ENCODE measurements at places on chromosomes 5 and 9.

DNA sequence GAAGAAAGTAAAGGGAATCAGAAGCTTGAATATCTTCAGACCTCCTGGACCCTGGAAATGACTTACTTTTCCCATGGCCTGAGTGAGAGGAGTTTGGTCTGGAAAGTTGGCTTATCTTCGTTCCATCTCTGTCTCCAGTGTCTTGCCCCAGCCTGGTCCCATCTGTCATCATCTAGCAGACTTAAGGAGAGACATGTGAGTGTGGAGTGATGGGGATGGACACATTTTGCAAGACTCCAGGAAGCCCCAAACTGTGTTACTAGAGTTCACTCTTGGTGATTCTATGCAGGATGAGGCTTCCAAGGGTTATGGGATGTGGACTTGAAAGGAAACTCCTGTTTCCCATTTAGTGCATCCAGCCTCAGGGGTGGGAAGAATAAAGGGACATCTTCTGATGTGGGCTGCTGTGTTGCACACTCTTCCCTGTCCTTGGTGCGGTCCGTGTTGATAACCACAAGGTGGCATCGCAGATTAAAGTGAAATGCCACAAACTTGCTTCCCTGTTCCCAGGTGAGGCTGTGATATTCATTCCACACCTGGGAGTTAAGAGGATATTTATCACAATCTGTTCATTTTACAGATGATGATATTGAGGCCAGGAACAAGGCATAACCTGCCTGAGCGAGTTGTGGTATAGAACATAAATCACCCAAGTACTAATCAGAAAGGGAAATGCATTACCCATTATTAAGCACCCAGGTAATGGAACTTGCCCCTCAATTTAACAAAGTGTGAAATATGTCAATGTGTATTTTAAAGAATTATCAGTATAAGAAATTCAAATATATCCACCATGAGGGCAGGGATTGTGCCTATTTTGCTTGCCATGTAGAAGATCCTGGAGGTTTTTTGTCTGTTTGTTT, 269.9 kb upstream of the PAPPA start:
- peak; percentile 44 for DNase-seq

- DNase-seq: no peak
Measured at GRCh38 chr9:104386013-104386412, 118.0 kb upstream of the OR13F1 start.

DNA sequence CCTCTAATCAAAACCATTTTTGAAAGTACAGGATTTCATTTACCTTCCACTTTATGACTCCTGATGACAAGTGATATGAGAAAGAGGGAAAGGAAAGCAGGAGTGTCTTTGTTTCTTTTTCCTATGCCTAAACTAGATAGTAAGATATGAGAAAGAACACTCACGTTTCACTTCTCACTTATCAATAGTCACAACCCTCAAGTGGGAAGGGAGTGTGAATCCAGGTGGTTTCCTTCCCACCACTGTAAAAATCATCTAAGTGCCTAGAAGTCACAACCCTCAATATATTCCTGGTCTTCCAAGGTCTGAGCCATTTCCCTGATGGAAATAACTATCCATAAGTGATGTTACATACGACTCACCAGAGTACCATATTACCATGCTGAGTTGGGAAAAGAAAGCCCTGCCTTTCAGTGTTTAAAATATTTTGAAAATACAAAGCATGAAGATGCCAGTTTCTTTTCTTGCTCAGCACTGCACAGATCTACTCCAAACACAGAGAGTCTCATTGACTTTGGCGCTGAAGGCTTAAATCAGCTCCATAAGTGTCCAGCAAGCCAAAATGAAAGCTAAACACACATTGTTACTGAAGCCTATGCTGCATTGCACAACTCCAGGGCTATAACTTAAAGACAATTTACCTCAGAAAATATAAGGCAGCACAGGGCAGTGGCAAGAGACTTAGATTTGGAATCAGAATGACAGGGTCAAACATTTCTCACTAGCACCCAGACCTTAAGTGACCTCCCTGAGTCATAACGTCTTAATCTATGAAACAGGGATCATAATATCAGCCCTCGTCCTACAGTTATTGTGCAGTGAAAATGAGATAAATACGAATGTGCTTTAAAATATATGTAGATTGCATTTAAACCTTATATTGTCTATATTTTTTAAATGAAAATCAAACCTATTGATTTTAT, 301.2 kb downstream of the KIAA0825 start:
- DNase-seq: no peak

DNA sequence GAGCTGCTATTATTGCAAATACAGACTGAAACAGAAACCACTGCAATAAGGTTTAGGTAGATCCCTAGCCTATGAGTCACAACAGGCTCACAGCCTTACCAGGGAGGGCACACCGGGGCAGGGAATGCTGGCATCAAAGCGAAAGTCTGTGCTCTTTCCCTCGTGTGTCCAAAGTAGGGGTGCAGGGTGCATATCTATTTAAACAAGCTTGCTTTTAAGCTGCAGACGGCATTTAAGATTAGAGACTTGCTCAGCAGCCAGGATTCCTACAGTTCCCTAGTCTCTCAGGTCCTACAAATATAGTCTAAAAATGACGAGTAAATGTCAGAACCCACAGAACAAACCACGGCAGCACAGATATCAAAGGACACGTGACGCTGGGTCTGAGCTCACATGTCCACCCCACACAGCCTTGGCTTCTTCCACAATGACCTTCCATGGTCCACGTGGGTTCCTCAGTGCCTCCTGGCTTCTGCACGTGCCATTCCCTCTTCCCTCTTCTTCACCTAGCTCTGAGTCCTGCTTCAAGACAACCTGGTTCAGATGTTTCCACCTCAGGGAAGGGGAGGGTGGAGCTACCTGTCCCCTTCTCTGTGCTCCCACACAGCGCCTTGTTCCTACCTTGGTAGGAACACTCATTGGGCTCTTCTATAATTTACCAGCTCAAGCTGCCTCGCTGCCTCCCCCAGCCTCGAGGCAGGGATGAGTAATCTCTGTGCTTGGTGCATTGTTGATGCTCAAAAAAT, 193.2 kb downstream of the MAPKAP1 start:
- DNase-seq: no peak

DNA sequence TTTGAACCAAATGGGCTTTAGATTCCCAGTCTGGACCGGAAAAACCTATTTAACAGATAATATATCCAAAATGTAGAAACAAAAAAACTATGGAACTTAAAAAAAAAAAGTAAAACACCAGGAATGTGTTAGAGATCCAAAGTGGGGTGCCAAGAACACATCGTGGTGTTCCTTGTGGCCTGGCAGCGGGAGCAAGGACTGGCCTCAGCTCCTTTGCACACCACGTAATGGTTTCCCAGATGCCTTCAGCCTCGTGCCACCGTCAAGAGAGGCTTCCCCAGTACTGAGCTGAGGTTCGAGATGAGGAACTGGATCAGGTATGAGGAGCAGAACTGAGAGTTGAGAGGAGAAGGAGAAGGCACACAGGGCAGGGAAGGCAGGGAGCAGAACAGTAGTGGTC, 3.5 kb downstream of the ASPN start:
- no peak for DNase-seq

GRCh38 chr5:81724108-81724507, 26.8 kb downstream of the SSBP2 start:
- no peak for DNase-seq

DNA sequence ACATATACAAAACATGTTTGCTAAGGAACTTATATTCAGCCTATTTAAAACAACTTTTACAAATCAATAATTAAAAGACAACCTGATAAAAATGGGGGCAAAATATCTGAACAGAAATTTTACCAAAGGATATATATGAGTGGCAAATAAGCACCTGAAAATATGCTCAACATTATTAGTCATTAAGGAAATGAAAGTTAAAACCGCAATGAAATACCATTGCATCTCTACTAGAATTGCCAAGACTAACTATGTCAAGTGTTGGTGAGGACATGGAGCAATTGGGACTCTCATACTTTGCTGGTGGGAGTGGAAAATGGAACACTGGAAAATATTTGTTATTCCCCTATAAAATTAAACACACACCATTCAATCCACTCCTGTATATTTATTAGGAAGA, 26.3 kb upstream of the PPP2R2B start:
- no peak for DNase-seq

DNA sequence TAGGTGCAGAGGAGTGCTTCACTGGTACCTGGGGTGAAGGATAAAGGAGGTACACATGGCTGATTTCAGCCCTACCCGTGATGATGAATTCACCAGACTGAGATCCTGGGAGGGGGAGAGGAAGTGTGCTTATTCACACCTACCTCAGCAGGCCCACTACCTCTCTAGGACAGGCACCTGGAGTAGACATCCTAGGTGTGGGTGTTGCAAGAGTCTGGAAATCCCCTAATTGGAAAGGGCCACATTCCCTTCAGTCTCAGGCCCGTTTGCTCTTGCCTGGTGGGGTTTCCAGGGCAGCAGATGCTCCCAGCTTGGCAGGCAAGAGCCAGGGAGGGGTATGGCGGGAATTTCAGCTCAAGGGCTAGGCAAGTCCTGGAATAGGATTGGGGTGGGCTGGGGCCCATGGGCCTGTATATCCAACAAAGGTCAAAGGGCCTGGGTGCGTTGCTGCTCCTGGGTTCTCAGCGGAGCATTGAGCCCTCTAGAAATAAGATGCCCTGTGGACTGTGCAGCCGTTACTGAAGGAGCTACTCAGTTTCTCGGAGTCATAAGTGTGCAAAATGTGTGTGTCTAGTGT, 5.8 kb upstream of the CCL21 start:
- no peak for DNase-seq

All from NCI-H774 (cell line).